Kidney glomerular epithelial cell (primary cell): ENCODE measurements at places on chromosomes 7 and 10.
A peak's percentile ranks its signal among the peaks of the same experiment; 100 is the strongest.

GRCh38 chr7:29565982-29566746 lies 2.5 kb downstream of the PRR15 start:
- DNase-seq: no peak

DNA sequence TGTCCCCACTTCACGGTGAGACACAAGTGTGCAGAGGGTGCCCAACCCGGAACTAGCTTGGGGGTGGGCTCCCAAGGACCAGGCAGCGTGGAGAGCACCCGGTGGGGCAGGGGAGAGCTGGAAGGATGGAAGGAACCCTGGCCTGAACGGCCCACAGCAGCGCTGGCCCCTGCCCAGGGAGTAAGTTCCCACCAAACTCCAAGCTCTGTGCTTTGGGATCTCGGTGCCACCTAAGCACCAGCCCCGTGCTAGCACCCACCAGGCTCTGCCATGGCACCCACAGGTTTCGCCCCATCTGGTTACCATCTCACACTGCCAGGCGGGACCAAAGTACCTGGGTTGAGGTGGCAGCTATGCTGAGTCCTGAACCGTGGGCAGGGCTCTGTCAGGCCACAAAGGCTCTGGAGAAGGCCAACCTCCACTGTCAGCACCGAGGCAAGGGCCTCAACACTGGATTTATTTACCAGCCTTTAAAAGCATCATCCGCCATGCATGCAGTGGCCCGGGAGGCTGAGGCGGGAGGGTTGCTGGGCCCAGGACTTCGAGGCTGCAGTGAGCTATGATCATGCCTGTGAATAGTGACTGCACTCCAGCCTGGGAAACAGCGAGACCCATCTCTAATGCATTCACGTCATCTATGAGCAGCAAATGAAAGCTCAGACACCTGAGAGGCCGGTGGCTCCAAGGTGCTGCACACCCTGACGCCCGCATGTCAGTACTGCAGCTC lies 16.0 kb downstream of the GPER1 start:
- DNase-seq: no peak

GRCh38 chr7:112262855-112263487 lies 56.5 kb downstream of the ZNF277 start:
- DNase-seq: no peak

DNA sequence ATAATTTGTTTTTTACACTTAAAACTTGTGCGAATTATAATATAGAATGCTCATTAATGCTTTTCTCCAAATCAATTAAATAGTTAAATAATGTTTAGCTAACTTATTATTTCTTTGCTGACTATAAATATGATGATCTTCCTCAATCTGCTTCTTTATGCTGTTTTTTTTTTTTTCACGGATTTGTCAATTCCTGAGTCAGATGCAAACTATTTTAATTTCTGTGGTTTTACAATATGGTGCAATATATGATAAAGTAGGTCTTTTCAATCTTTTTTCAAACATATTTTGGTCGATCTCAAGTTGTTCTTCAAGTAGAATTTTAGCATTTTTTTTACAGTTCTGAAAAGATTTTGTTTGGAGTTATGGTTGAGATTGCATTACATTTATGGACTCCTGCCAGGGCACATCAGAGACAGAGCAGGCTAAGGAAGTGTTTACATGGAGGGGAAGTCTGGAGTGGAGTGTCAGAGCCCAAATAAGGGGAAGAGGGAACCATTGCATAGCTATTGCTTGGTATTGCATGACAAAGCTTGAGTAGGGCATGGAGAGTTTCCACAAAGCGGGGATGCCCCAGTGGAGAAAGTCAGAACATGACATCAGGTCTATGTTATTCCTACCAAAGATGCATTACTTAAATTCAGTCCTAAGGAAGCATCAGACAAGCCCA lies 204.4 kb downstream of the OTUD1 start:
- DNase-seq: no peak

DNA sequence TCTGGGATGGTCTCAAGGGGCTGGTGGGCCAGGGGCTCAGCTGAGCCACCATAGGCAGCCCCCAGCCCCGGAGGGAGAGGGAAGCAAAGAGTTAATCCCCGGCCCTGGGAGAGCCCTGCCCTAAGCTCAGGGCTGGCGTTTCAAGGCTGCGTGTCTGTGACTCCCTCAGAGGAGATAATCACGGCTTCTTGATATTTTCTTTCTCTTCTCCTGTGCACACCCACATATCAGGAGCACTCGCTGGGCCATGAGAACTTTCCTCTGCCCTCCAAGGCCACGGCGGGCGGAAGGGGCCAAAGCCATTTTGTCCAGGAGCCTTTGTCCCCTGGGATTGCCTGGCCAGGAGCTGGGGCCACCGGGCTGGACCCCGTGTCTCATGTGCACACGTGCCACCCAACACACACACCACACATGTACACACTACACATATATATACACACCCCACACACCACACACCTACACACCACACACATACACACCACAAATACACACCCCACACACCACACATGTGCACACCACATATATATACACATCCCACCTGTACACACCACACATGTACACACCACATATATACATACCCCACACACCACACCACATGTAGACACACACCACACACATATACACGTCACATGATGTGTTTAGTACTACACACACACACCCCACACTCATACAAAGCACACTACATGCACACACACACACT lies 16.9 kb downstream of the VENTX start:
- no peak for DNase-seq

- peak; percentile 58 for DNase-seq
These were observed 7.0 kb downstream of the CALY start for GRCh38 chr10:133329491-133330202.
